Posterior cingulate gyrus (tissue), 11 donors: ENCODE measurements at places on chromosomes 6 and 20.

GRCh38 chr6:46051962-46052361, 36.3 kb upstream of the CLIC5 start:
- no peak for DNase-seq

DNA sequence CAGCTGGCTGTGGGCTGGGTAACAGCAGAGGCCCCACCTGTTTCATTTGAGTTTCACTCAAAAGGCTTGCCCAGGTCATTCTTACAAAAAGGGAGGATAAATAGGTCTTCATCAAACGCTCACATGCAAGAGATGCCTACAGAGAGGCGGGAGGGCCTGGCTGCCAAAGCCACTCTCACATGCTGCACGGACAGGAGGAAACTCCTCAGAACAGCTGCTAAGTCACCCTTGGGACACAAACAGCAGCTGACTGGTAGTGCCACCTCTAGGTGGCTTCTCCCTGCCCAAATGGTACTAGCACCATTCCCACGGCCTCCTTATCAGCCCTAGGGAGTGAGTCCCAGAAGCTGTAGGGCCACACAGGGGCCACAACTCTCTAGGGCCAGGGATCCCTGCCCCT, 23.8 kb downstream of the SLC22A23 start:
- DNase-seq = no peak

GRCh38 chr6:35771343-35771627, 5.1 kb upstream of the CLPSL2 start:
- DNase-seq = no peak

DNA sequence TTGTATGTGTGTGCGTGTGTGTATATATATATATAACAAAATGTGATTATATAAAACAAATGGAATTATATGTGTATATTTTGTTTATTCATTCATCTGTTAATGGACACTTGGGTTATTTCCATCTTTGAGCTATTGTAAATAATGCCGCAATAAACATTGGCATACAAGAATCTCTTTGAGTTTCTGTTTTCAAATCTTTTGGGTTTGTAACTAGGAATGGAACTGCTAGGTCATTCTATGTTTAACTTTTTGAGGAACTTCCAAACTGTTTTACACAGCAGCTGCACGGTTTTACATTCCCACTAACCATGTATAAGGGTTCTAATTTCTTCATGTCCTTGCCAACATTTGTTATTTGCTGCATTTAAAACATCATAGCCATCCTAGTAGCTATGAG, 39.9 kb upstream of the TGM2 start:
- DNase-seq = no peak

- DNase-seq = no peak
These were observed 336 bp upstream of the LY6G5C start for GRCh38 chr6:31681135-31681671.

GRCh38 chr6:86937219-86938079, at the start of gene HTR1E:
Gene HTR1E, plus strand, starts transcription at chr6:86937528. Its CDS starts 77,807 bp downstream, at chr6:87015335.
- peak; percentile 60 for DNase-seq

GRCh38 chr6:50654155-50654554, 59.2 kb upstream of the TFAP2D start:
- DNase-seq = no peak

GRCh38 chr6:8940356-8940755, 505.0 kb upstream of the SLC35B3 start:
- DNase-seq = no peak

- no peak for DNase-seq
These were observed 35.3 kb downstream of the EFCAB8 start for GRCh38 chr20:32894026-32894483.

GRCh38 chr20:7897781-7898364, 42.4 kb downstream of the HAO1 start:
- DNase-seq = no peak

DNA sequence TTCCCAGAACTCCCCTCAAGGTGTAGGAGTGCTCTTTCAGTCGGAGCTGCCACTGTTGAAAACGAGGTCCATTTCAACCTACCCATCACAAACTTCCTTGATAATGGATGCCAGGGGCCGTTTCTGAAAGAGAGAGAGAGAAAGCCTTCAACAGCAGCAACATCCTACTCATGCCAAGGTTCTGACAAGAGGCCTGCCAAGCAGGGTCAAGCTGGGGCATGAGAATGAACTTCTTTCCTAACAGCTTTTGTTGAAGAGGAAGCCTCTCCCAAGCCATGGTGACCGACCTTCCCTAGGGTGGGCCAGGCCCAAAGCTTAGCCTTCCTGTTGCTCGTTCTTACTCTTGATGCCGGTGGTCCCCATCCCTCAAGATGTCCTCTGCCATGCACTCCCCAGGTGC, 12.4 kb downstream of the ELMO2 start:
- DNase-seq = no peak
